ENCODE measurements at places on chromosomes 7 and 10.

DNA sequence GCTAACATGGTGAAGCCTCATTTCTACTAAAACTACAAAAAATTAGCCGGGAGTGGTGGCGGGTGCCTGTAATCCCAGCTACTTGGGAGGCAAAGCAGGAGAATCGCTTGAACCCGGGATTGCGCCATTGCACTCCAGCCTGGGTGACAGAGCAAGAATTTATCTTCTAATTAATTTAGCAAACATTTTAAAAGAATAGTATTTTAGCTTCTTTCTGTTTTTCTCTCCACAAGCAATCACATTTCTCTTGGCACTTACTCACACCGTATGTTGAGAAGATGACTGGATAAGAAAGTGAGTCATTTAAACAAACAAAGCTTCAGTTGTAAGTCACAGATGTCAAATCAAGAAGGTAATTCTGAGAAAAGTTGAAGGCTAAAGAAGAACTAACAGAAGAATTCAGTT, 264.0 kb downstream of the ARL4A start:
- no peak for DNase-seq

DNA sequence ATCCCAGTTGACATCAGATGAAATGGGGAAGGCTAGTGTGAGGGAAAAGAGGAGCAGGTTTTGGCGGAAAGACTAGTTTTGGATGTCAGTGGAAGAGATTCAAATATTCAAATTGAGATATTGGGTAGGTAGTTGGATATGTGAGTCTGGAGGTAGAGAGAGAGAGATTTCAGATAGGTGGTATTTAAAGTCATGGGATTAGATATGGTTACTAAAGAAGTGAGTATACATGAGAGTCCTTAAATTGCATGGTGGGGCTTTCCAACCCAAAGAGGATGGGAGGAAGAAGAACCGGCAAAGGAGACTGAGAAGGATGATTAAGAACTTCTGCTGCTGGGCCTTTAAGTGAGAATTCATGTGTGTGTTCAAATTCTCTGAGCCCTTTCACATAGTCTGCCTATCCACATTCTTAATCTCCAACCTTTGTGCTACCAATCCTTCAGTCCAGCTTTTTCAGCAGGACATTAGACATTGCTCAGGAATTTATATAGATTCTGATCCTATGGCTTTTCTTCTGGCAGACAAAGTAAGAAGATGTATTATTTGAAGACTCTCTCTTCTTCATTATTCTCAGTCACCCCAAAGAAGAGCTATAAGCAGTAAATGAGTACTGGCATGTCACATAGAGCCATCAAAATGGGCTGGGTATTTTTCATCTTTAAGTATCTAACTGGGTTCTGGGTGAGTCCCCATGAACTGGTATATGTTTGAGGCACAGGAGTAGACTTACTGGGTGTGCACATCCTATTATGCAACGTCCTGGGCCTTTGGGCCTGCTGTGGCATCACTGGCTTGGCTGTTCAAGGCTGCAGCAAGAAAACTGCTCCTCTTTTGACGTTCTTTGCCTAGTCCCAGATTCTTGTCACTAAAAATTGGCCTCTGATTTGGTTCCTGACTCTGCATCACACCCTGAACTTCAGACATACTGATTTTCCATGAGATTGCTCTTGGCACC, 33.6 kb downstream of the ST7 start:
- no peak for DNase-seq

DNA sequence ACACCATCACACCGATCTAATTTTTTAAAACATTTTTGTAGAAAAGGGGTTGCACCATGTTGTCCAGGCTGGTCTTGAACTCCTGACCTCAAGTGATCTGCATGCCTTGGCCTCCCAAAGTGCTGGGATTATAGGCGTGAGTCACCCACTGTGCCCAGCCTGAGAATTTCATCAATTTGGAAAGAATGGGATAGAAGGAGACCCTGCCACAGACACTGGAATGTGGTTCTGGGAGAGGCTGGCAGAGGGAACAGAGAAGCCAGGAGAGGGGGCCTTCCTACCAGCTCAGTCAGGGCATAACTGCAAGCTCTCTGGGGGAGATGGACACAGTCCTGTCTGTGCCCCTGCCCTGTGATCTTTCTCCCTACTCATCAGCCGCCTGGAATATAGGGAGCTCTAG, 42.1 kb upstream of the MKRN1 start:
- no peak for DNase-seq

GRCh38 chr7:28044825-28045224, 135.8 kb downstream of the JAZF1 start:
- DNase-seq = no peak

- no peak for DNase-seq
These were observed 183.2 kb downstream of the ADK start for GRCh38 chr10:74334221-74334620.

DNA sequence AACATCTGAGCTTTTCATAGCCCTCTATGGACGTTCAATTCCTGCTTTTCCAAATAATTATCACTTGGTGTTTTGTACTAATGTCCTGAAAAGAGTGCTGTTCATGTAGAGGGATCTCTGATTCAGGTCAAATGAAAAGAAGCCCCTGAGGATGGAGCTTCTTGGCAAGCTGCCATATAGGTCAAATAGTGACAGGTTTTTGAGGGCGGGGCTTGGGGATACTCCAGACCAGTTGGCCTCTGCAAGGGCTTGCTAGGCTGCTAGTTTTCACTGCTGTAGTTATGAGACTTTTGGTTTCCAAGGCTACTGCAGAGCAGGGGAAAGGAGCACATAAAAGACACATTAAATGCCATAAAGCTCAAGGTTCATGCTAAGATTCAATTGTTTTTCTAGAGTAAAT, 257.2 kb upstream of the CACNA2D1 start:
- DNase-seq = peak; percentile 13

- no peak for DNase-seq
These were observed 2.8 kb upstream of the MGMT start for GRCh38 chr10:129464251-129464650.

DNA sequence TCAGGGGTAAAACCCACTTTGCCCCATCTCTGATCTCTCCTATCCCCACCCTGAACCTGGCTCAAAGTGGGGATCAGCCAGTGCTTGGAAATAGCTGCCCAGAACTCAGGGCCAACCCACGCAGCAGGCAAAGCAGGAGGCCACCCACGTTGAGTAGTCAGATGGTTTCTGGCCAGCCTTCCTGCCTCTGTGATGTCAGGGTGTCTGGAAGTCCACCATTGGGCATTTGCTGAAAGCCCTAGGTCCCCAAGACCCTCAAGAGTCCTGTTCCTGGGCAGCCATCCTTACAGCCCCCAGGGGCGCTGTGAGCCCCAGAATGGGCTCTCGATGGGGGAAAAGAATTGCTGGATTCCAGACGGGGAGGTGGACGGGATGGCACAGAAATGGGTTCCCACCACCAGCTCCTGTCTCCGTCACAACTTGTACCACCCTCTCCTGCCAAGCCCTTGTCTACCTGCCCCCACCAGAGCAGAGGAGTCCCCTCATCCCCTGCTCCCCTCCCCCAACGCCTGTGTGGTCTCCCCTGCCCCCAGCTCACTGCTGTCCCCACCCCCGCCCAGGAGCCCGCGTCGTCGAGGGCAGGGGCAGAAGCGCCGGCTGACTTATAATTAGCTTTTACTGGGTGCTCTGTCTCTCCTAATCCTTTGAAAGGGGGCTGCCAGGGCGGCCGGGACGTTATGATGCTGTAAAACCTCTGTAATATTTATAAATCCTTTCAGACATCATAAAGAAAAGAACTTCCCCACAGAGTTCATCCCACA, 3.9 kb downstream of the MYL10 start:
- no peak for DNase-seq

- no peak for DNase-seq
These were observed 10.4 kb upstream of the ZNF485 start for GRCh38 chr10:43595739-43596298.

- peak; percentile 78 for DNase-seq
These were observed 262.8 kb upstream of the AOAH start for GRCh38 chr7:36986948-36987724.

DNA sequence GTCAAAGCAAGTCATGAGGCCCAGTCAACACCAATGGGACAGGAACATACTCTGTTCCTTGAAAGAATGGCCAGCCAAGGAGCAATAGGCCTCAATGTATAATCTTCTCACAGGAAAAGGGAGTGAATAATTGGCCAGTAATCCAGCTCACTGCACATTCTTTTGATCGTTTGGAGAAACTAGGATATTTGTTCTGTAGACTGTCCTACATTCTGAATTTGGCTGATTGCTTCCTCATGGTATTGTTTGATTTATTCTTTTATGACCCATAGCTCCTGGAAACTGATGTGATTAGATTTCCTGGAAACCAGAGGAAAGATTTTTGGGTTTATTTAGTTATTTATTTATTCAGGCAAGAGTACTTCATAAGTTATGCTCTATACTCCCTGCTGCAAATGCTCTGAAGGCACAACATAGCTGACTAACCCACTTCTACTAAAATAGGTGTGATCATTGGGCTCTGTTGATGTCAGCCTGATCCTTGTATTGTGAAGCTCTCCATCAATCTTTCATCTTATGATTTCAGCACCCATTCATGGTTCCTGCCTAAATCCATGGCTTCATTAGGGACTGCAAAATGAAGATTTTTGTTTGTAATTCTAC, 745.2 kb downstream of the SUGCT start:
- DNase-seq = no peak

DNA sequence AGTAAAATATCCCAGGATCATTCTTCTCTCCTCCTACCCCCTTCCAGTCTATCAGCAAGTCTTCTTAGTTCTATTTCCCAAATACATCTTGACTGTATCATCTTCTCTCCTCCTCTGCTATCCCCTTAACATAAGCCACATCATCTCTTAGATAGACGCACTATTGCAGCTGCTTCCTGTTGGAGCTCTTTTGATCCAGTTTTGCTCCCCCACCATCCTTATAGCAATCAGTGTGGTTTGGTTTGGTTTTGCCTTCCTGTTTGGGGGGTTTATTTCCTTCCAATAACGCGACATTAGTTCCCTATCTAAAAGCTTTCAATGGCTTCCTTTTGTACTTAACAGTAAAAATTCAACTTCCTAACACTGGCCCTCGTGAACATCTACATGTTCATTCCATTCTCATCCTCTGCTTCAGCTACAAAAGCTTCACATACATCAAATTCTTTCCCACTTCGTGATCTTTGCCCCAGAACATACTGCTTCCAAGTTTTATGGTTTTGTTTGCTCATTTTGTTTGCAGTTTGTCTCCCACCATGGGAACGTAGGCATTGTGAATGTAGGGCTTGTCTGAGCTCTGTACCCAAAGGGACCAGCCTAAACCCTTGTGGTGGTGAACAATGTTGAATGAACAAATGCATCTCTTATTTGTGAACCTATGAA, 33.7 kb upstream of the PLXDC2 start:
- no peak for DNase-seq

GRCh38 chr10:70575874-70576802, 26.4 kb downstream of the PRF1 start:
- DNase-seq = no peak

DNA sequence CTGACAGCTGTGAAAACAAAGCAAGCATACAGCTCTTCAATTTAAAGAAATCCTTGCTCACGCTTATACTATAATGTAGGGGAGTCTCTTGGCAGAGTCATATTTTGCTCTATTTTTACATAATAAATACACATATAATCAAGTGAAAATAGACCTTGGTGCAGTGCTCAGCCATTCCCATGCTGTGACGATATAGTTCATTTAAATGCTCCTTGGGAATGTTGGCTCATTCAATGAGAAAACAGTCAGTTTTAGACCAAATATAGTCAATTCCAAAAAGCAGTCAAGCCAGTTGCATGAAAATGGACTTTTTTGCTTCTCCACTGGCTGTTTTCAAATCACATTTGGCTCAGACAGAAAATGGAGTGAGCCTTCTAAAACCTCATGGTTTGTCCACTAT, 587.4 kb downstream of the SUGCT start:
- no peak for DNase-seq

DNA sequence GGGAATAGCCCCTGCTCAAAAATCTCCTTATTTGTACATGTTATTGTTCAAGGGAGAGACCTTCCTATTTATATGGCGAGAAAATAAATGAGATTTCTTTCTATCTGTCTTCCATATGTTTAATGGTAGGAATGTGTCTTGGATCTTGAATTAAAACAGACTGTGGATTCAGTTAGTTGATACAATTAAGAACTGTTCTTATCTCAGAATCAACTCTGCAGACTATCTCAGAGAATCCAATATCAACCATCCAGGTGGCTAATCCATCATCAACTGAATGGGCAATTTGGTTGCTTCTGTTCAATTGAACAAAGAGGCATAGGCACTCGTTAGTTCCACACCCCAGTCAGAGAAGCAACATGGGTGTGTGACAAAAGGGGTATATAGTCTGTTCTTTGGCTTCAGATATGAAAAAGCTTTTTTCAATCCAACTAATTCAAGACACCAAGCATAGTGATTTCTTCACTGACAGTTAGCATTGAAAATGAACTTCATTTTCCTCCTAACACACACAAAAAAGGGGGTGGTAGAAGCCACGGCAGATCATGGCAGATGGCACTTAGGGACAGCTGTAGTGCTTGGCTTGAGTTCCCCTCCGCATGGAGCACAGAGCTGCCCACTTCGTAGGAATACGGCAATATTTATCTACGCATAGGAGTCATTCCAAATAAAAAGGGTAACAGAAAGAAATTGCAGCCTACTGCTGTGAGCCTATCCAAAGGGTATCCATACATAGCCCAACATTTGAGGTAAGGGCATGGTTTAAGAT, 135.9 kb downstream of the KIAA1217 start:
- DNase-seq = peak; percentile 55

- DNase-seq = no peak
These were observed 66.3 kb upstream of the KLF6 start for GRCh38 chr10:3850999-3851937.

- DNase-seq = no peak
These were observed 42.2 kb upstream of the SRGN start for GRCh38 chr10:69045441-69046300.

- DNase-seq = no peak
These were observed 95.2 kb downstream of the WDR37 start for GRCh38 chr10:1151076-1152033.

- DNase-seq = no peak
These were observed 11.5 kb upstream of the OGA start for GRCh38 chr10:101829561-101830315.

GRCh38 chr10:51654918-51655317, 44.5 kb downstream of the CSTF2T start:
- DNase-seq = no peak

- no peak for DNase-seq
These were observed 256.0 kb downstream of the AHR start for GRCh38 chr7:17554341-17555015.
